ENCODE measurements at places on chromosomes 12 and 14. TPM values are rescaled to one million over a fixed set of nuclear protein-coding genes. Genes with fewer than 3 reads are reported as not detected.
A peak's percentile ranks its signal among the peaks of the same experiment; 100 is the strongest.

The RASAL1 gene
- 2.0 TPM for total RNA-seq

The MDM1 gene
- 13.4 TPM for total RNA-seq

The SERPINA3 gene
- 252 TPM for total RNA-seq

The TPH2 gene
- total RNA-seq = not detected

The OR4E1 gene
- not detected for total RNA-seq

- no peak overlapping the region for H3K27ac ChIP-seq
- H3K4me1 ChIP-seq = no peaks in the 10 kb centered on the region
- DNase-seq = no peak
- no peak overlapping the region for H3K4me3 ChIP-seq
Observed at GRCh38 chr14:39939023-39939422, 506.8 kb upstream of the FBXO33 start.

DNA sequence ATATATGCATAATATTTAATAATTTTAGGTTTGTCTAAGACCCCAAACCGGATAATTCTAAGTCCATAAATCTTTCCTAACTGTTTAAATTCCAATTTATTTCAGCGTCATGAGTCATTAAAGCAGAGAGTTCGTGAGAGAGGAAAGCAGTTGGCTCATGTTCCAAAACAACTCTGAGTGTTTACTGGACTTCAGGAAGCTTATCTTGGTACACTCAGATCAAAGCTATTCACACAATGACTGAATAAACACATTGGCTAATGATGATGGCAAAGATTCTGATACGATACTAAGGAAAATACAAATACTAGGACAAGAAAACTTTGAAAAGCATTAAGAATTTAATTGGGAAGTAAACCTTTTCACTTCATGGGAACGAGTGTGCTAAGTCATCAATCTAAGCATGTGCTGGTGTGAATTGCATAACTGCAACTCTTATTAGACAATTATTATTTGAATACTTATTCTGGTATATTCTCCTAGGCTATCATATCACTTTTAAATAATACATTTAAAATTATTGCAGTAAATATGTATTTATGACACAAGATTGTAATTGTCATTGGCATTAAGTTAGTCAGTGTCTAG is 34.8 kb upstream of the CLEC14A start:
- H3K36me3 ChIP-seq = no peaks in the 10 kb centered on the region
- peak overlapping the region; percentile 20 for H3K4me3 ChIP-seq
- peaks cover 12% of the 10 kb centered on the region for H3K4me1 ChIP-seq
- no peaks in the 10 kb centered on the region for H3K27me3 ChIP-seq
- no peak overlapping the region for H3K27ac ChIP-seq
- DNase-seq = no peak

- H3K4me3 ChIP-seq = no peak overlapping the region
- no peaks in the 10 kb centered on the region for H3K36me3 ChIP-seq
- DNase-seq = no peak
- H3K27me3 ChIP-seq = no peaks in the 10 kb centered on the region
- H3K27ac ChIP-seq = no peak overlapping the region
Observed at GRCh38 chr12:76555797-76556196, 3.8 kb downstream of the OSBPL8 start.

DNA sequence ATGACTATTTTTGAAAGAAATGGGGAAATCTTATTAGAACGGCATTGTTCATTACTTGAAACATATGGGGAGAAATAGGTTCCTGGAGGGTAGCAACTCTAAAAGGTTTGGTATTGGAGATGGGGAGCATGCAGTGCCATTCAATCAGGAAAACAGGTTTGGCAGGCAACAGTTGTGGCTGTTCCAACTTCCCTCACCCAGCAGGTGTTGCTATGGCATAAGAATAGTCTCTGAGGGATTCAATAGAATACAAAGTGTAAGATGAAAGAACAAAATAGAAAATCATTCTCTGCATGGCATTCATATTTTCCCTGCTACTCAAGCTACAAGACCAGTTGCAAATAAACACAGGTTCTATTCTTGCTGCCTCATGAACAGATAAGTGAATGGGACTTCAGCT is 393.3 kb upstream of the RPL10L start:
- DNase-seq = no peak
- no peaks in the 10 kb centered on the region for H3K36me3 ChIP-seq
- H3K4me1 ChIP-seq = no peaks in the 10 kb centered on the region
- no peak overlapping the region for H3K27ac ChIP-seq
- no peak overlapping the region for H3K4me3 ChIP-seq

Measured in thoracic aorta (tissue), 2 donors.